ENCODE measurements at places on chromosomes 1 and 21. TPM values are rescaled to one million over a fixed set of nuclear protein-coding genes. Genes with fewer than 3 reads are reported as not detected.

DNA sequence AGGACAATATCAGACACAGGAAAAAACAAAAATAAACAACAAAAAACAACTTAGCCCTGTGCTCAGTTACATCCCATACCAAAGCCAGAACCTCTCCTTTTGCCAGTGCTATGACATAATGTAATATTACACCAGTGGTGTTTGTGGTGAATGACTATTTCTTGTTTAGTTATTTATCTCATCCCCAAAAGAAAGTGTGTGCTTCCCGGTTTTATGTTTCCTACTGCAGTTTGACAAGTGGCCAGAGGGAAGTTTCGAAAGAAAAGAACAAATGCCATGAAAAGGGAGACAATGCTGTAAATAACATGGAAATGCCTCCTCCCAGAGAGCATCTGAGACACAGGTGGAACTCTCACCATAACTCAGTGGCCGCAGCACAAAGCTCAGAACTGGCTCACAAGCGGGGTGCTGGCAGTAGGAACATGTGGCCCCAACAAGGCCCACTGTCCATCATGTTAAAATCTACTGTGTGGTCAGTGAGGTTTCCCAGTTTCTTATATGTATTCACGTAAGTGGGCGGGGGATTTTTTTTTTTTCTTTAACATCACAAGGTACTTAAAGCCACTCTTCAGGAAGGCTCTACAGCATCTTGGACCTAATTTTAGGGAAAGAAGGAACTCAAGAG, 158.2 kb downstream of the BARHL2 start:
- no peak for DNase-seq

- DNase-seq, result no peak
These were observed 3.6 kb upstream of the SCAF4 start for GRCh38 chr21:31735511-31735992.

- no peak for DNase-seq
These were observed 812.8 kb upstream of the BRINP3 start for GRCh38 chr1:191290441-191290840.

DNA sequence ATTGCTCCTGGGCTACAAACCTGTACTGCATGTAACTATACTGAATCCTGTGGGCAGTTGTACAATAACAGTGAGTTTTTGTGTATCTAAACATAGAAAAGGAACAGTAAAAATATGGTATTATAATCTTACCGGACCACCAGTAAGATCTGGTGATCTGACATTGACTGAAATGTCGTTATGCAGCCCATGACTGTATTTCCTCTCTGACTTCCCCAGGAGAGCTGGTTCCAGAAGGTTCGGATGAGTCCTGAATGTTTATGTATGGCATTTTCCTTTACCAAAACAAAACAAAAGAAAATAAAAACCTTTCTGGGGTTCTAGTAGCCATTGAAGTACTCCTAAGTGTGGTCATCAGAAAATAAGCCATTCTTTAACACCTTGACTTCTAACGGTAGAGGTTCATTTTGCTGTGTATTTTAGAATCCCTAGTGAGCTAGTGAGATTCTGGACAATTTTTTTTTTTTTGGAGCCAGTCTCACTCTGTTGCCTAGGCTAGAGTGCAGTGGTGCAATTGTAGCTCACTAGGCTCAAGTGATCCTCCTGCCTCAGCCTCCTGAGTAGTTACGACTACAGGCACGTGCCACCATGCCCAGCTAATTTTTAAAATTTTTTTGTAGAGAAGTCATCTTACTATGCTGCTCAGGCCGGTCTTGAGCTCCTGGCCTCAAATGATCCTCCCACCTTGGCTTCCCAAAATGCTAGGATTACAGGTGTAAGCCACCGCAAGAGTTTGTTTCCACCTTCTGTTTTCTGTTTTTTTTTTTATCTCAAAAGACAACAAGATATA, 27.7 kb downstream of the UBE4B start:
- no peak for DNase-seq

GRCh38 chr1:70048336-70049094, 156.9 kb downstream of the LRRC40 start:
- no peak for DNase-seq

DNA sequence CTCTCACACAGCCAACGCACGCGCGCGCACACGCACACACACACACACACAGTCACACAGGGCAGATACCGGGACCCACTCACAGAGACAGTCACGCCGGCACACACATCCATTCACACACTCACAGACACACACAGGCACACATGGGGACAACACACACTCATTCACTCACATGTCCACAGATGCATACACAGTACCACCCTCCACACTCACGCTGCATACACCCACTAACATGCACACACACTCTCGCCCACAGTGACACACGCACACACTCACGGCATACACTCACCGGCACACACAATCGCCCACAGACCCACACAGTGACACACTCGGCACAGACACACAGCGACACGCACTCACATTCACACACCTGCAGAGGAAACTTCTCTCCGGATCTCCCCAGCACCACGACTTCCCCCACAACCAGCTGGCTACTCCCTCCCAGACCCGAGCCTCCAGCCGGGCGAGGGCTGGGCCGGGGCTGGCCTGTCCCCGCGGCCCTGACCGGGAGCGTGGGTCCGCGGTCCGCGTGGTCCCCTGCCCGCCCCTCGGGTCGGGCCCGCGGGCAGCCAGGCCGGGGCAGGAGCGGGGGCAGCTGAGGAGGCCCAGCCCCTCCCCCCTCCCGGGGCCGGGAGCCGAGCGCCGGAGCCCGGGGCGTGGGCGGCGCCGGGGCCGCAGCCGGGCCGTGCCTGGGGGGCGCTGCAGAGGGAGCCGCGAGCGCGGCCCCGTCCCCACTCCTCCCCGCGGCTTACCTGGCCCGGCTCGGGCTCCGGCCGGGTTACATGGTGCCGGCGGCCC, 552 bp downstream of the DLGAP3 start:
- no peak for DNase-seq

The SERTAD4 gene
- 0.41 TPM for total RNA-seq

- no peak for DNase-seq
These were observed 16.2 kb upstream of the TNFRSF1B start for GRCh38 chr1:12150456-12151200.

The GLMN gene
- 7.5 TPM for total RNA-seq

DNA sequence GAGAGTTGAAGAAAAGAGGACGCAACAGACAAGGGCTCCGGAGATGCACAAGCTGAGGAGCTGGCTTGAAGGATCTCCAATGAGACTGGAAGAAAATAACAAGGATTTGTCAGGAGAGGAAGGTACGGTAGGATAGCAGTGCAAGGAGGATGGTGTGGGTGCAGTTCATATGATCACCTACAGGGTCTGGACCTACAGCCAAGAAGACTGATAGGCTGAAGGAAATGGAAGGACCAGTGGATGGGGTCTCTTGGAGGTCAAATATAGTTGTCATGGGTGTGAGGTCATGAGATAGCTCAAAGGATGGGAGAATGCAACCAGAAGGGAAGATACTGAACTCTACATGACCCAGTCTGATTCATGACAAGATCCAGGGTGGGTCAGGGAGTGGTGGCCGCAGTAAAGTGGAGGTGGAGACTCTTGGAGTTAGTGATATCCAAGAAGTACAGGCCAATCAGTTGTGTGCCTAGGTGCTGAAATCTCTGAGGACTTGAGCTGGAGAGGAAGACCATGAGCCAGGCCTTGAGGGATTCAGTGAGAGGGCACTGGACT, 15.3 kb upstream of the KANK4 start:
- no peak for DNase-seq

- DNase-seq, result no peak
These were observed 31.8 kb upstream of the ACTN2 start for GRCh38 chr1:236654511-236654910.

The HAO2 gene
- total RNA-seq, result not detected

The IFI44L gene
- total RNA-seq, result 8.3 TPM

DNA sequence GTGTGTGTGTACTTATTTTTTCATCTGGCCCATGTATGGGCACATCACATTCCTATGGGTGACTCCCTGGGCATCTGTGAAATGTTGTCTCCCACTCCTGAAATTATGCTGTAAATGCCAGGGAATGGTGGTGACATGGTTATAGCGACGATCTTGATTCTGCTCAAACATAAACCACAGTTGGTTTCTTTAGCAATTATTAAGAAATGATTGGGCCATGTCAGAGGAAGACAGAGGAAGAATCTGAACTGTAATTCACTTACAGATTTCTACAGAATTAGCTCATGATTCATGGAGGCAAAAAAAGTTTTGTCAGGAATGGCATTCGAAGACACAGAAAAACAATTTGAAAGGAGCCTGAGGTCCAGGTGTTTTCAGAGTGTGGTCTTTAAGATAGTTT, 25.8 kb upstream of the KCNE1 start:
- no peak for DNase-seq

The SH3BGR gene
- total RNA-seq, result 92.9 TPM

- no peak for DNase-seq
These were observed 52.8 kb downstream of the TNFSF18 start for GRCh38 chr1:172997941-172998361.

- no peak for DNase-seq
These were observed 27.8 kb downstream of the FOXD2 start for GRCh38 chr1:47465605-47466004.

DNA sequence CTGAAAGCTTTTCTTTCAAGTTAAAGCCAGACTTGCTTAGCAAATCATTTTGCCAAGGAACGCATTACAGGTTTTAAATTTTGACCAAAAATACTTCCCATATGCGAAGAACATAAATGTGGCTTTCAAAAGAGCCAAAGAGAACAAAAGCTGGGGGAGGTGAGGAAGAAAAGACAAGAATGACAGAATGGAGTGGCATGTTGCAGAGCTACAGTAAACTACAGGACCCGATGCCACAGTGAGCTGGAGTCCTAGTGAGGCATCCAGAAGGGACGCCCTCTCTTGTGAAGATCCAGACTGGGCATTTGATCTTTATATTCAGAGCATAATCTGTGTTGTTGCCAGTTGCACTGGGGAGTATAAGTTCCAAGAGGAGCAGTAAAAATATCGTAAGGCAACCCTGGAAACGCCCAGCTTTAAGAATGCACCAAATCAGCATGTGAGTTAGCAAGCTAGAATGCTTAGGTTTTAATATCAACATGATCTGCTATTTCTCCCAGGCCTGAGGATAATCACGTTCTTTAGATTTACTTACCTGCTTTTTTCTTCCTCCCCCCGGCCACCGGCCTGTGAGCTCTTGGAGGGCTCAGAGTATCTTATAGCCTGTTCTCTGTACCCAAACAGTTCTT, 48.4 kb upstream of the HOOK1 start:
- no peak for DNase-seq

The DCDC2B gene
- not detected for total RNA-seq

DNA sequence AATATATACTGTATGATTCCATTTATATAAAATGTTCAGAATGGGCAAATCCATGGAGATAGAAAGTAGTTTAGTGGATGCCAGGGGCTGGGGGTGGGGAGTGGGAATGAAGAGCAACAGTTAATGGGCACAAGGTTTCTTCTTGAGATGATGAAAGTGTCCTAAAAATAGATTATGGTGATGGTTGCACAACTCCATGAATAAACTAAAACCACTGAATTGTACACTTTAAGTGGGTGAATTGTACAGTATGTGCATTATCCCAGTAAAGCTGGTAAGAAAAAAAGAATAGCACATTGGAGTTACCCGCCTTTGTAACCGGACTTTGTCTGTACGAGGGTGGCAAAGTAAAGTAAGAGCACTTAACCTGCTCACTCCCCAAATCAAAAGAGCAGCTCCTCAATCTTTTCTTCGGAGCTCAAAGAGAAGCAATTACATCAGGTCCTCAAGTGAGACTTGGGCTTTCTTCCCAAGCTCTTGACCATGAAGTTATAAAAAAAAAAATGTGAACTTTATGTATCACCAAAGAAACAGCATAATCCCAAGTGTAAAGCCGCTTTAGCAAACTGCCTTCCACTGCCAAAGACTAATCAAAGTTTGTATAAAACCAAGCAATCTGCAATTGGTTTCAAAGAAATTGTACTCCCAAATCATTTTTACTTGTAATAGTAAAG, 32.1 kb downstream of the ALDH9A1 start:
- no peak for DNase-seq

The LCE1C gene
- not detected for total RNA-seq

DNA sequence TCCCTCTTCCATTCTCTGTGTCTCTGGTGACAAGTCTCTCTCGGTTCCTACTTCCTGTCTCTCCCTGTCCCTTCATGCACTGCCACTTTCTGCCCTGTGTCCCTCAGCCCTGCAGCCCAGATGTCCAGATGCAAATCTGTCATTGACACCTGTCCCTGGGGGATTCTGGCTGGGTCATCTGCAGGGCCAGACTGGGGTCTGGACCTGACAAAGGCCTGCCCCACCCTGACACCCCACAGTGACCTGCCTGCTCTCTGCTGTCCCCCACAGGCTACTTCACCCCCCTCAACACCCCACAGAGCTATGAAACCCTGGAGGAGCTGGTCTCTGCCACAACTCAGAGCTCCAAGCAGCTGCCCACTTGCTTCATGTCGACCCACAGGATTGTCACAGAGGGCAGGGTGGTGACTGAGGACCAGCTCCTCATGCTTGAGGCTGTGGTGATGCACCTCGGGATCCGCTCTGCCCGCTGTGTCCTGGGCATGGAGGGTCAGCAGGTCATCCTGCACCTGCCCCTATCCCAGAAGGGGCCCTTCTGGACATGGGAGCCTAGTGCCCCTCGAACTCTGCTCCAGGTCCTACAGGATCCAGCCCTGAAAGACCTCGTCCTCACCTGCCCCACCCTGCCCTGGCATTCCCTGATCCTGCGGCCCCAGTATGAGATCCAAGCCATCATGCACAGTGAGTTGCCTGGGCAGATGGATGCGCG, 7.2 kb downstream of the THEMIS2 start:
- no peak for DNase-seq

The SYCP1 gene
- total RNA-seq, result not detected

- DNase-seq, result no peak
These were observed 41.6 kb upstream of the MTR start for GRCh38 chr1:236753516-236753915.

- DNase-seq, result no peak
These were observed 95.9 kb downstream of the LRIG2 start for GRCh38 chr1:113168946-113169345.

DNA sequence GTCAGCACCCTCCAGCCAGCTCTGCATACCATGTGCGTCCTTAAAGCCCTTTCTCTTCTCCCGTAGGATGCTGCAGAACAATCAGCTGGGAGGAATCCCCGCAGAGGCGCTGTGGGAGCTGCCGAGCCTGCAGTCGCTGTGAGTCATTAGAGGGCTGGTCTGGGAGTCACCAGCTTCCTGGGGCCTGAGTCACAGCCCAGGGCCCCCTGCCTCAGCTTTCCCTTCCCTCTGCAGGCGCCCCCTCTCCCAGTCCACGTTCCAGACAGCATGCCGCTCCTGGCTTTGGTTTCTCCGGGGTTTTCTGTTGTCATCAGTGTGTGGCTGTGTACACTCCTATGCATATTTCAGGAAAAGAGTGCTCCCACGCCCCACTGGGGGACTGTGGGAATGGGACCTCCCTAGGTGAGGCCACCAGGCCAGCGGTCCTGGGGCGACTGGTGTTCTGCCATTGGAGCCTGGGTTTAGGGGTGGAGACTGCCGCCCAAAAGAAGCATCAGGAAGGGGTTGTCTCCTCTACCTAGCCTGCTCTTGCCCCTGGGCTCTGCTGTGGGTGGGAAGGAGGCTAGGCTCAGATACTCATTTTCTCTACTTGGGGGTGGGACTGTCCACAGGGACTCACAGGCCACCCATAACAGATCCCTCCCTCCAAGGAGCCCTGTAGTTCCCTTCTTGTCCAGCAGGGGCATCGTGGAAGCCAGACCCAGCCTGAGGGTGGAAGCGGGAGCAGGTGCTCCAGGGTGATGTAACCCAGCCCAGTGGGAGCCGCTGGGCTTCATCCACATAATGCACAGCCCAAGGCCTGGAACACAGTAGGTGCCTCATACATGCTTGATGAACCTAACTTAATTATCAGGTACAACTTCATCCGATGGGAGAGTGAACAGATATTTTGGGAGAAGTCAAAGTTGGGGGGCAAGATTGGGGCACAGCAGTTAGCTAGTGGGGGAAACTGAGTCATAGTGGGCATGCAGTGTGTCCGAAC, 42.5 kb downstream of the LGR6 start:
- peak; percentile 44 for DNase-seq
